ENCODE measurements at places on chromosomes 7 and 10.

DNA sequence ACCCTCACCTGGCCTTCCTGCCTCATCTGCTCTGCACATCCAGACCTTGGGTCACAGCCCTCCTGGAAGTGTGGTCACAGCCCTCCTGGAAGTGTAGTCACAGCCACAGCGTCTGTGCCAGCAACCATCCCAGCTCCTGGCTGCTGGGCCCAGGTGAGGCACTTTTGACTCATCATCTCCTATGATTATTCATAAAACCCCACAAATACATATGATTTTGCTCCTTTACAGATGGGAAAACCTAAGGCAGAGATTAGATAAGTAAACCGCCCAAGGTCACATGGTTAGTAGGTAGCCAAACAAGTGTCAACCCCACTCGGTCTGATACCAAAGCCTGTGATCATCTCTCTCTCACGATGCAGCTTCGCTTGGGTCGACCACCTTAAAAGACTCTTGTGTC lies 94.3 kb downstream of the PRLHR start:
- no peak for DNase-seq

DNA sequence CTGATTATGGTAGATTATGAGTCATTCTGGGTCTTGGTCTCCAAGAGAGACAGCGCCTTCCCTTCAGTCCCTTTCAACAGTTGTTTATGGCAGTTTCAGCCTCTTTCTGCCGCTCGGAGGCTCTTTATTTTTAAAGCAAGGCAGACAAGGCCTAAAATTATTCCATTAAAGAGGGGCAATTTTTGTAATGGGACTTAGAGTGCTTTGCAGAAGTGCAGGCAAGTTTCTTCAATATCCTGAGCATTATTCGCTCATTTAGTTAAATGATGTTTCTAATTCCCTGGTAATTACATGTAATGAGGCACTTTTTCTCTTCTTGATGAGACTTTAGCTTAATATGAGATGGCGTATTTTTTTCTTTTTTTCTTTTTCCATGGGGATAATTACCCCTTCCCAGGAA lies 33.6 kb downstream of the BUB3 start:
- DNase-seq = no peak

DNA sequence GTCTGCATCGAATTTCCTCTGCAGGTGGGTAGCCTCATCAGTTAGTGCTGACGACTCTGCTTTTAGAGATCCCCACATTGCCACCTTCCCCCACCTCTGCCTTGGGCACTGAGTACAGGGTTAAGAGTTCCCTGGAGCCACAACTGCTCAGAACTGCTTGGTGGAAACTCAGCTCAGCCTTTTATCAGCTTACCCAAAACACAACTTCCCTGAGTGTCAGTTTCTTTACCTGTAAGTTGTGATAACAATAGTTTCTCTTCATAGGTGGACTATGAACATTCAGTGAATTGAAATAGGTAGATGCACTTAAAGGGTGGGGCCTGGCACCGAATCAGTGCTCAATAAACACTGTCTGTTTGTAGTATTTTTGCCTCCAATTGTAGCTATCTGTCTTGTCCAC lies 11.3 kb downstream of the ASB13 start:
- DNase-seq = peak; percentile 92

- no peak for DNase-seq
These were observed 136.0 kb upstream of the CHST15 start for GRCh38 chr10:124229201-124229988.

- DNase-seq = no peak
These were observed 30.9 kb downstream of the SORCS1 start for GRCh38 chr10:107133656-107134055.

- DNase-seq = no peak
These were observed 751.4 kb upstream of the GALNT17 start for GRCh38 chr7:70380421-70381015.

GRCh38 chr10:60777696-60778213 lies 523 bp upstream of the CDK1 start:
- DNase-seq = no peak

- peak; percentile 83 for DNase-seq
These were observed 78.8 kb downstream of the INPP5A start for GRCh38 chr10:132616170-132616995.

Data from Jurkat, Clone E6-1 (cell line).